ENCODE measurements at places on chromosomes 2 and 18.

DNA sequence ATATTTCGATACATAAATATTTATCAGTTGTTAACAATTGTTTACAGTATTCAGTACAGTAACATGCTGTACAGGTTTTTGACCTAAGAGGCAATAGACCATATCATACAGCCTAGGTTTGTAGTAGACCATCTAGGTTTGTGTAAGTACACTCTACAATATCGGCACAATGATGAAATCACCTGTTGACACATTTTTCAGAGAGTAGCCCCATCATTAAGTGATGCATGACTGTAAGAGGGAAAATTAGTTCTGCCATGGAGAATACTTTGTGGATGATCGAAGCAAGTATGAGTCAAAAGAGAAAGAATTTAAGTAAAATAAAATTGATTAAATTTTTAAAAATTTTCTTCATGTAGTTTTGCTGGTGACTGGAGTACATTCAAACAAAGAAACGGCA lies 32.6 kb downstream of the VIT start:
- DNase-seq: no peak

GRCh38 chr2:104641786-104642185 lies 212.1 kb upstream of the POU3F3 start:
- no peak for DNase-seq

- DNase-seq: no peak
These were observed 880.0 kb downstream of the LRRTM4 start for GRCh38 chr2:76642129-76642528.

GRCh38 chr2:98716786-98717185 lies 14.1 kb downstream of the MGAT4A start:
- no peak for DNase-seq

GRCh38 chr2:232418466-232419244 lies 12.0 kb downstream of the ALPG start:
- no peak for DNase-seq

DNA sequence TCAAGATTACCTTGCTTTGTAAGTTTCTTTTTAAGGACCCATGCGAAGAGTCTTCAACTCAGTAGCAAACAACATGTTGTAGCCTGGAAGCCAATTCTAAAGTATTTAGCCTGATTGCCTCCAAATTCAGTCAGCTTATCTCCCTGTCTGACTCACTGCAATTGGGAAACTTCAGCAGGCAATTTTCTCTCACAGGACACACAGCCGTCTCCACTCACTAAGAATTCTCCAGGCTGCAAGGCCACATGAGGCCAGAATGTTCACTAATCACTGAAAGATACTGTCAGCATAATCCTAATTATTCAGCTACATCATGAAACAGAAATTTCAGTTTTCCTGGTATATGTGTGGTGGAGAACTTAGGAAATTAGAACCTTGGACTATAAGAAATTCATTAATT lies 78.1 kb upstream of the PDE1A start:
- DNase-seq: no peak

Data from NCI-H524 (cell line).